ENCODE measurements at places on chromosomes 6 and 20. TPM values are rescaled to one million over a fixed set of nuclear protein-coding genes. Genes with fewer than 3 reads are reported as not detected.

- no peak for DNase-seq
Measured at GRCh38 chr6:15462717-15463525, 199.9 kb downstream of the DTNBP1 start.

DNA sequence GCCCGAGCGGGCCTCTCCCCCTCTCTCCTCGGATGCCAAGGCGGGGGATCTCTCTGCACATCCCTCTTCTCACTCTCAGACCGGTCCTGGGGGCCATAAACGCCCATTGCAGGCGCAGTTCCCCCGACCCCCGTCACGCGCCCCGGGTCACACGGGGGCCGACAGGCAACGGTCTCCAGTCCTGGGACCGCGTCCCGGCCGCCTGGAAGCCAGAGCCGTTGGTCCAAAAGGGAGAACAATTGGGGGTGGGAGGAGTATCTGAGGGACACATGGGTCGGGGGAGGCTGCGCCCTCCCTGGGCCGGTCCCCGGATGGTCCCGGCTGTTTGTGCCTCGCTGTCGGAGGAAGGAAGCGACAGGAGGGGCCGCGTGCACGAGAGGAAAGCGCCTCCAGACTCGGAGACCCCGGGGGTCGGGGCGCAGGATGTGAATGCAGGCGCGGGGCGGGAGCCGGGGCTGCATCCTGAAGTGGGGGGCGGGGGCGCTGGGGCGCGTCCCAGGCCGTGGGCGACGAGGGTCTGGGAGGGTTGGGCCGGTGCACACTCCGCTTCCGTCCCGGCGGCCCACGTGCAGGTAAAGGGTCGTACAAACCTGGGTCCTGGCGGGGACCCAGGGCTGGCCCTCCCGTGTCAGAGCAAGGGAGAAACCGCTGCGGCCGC, 903 bp downstream of the SLC4A11 start:
- no peak for DNase-seq

DNA sequence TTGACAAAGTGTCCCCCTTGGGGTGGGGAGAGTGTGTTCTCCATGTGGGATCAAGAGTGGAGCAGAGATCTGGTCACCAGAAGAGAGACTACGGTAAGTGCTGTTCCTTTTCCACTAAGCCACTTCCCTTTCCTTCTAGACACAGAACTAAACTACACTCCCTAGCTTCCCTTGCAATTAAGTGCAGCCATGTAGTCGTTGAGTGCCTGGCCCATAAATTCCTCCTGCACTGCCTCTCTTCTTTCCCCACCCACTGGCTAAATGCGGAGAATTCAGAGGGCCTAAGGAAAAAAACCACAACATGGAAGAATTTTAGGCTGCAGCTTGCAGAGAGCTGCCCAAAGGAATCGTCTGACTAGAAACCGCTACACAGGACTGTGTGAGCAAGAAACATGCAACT, 1.5 kb downstream of the WDR27 start:
- DNase-seq: peak; percentile 22

Gene SLC17A2
- not detected for total RNA-seq

- no peak for DNase-seq
Measured at GRCh38 chr20:13736436-13737191, 48.1 kb downstream of the ESF1 start.

Gene CCNC
- 116 TPM for total RNA-seq

Gene IL17F
- not detected for total RNA-seq

Gene CLPSL1
- total RNA-seq: not detected

Gene NTSR1
- not detected for total RNA-seq

DNA sequence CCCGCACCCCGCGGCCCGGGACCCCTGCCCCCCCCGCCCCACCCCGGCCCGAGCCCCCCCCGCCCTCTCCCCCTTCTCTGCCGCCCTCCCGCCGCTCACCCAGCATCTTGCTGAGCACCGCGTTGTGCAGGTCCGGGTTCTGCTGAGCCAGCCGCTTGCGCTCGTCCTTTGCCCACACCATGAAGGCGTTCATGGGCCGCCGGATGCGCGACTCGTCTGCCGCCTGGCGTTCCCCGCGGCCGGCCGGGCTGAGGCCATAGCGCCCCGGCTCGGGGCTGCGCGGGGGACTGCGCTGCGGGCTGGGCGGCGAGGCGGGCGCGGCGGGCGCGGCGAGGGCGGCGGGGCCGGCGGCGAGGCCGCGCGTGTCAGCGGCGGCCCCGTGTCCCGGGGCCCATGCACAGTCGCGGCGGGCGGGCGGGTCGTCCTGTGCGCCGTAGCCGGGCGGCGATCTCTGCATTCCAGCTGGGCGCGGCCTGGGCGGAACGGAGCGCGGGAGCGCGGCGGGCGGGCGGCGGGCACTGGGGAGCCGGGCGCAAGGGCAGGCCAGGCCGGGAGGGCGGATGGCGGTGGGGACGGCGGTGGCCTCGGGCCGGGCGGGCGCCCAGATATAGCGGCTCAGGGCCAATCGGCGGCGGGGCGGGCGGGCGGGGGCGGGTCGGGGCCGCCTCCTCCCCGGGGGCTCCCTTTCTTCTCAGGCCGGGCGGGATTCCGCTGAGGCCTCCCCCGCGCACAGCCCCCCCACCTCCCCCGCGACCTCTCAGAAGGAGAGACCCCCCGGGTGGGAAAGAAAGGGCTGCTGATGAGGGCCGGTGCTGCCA, at the start of gene SOX18:
Gene SOX18 (minus strand): TSS at position 580 of the 818 bp plus-strand sequence. CDS start 123 bp downstream, at position 457.
- no peak for DNase-seq

DNA sequence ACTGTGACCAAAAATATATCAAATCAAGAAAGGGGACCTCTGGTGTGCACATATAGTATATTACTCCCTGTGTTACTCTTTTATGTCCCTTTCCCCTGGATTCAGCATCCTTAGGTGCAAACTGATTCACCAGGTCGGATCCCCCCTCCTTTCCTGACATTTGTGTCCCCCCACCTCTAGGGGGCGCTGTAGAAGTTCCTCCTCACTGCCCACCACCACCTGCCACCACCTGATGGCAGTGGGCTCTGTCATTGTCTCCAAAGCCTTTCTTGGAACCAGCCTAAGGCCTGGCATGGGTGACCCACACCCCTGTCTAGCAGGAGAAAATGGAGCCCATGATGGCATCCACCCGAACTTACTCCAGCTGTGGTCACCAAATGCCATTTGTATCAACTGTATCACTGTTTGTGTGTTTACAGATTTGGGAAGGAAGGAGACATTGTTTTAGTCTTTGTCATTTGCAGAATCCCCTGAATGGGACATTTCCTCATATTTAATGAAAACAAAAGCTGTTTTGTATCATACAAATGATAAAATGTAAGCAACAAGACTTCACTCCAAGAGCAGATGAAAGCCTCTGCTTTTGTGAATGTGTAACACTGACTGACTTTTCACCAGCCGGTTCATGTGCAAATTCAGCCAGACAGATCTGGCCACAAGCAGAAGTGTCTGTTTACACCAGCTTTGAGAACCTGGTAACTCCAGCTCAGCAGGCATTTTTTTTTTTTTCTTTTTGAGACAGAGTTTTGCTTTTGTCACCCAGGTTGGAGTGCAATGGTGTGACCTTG, 66.2 kb downstream of the ARMC2 start:
- DNase-seq: no peak

DNA sequence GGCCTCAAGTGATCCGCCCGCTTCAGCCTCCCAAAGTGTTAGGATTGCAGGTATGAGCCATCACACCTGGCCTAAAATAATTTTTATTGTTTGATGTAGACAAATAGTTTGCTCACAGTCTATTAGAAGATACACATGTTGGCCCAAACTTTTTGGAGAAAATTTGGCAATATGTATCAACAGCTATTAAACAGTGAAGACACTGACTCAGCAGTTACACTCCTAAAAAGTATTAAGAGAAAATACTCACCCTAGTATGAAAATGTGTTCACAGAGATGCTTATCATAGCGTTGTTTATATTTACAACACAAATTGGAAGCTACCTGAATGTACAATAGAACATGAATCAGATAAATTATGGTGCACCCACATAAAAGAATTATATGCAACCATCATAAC, 173.1 kb downstream of the WDR27 start:
- DNase-seq: no peak

Measured in Caki2 (cell line).